ENCODE measurements at places on chromosomes 12 and 14.

GRCh38 chr14:106291626-106292025, 765.2 kb downstream of the TMEM121 start:
- no peak for DNase-seq

- no peak for DNase-seq
Measured at GRCh38 chr12:48794870-48795269, 6.0 kb upstream of the ADCY6 start.

GRCh38 chr12:105469211-105469610, 138.7 kb downstream of the C12orf75 start:
- DNase-seq: no peak

DNA sequence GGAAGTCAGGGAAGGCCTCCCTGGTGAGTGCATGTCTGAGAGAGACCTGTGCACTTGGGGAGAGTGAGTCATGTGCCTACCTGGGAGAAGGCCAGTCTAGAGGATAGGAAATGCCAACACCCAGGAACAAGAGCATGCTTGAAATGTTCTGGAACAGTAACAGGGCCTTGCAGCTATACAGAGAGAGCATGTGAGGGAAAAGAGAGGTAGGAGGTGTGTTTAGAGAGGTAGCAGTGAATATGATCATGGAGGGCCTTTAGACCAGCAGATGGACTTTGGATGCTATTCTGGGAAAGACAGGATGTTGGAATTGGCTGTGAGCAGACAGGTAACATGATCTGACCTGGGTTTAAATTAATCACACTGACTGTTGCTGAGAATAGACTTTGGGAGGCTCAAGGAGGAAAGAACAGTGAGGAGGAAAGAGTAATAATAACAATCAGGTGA, 1143.6 kb downstream of the FLRT2 start:
- no peak for DNase-seq

Measured in MV-4-11 (cell line).